ENCODE measurements at places on chromosomes 11 and 22. TPM values are rescaled to one million over a fixed set of nuclear protein-coding genes. Genes with fewer than 3 reads are reported as not detected.

The ADAMTS8 gene
- not detected for total RNA-seq

- no peak for DNase-seq
Measured at GRCh38 chr11:86214710-86215109, 29.8 kb upstream of the EED start.

The MPZL3 gene
- 15.3 TPM for total RNA-seq

DNA sequence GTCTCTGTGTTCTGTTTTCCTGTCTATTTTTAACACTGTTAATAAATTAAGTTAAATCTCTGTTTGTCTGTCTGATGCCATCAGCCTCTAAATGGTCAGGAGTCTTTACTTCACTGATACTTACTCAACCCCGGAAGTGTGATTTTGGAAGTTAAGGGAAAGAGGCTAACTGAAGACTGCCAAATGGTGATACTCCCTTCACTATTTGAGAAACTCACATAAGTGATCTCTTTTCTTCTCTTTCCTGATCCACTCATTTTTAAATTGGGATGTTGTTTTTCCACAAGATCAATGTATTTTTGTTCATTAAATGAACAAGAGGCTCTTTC, 389 bp upstream of the CASP12 start:
- no peak for DNase-seq
